Neural crest cell (in vitro differentiated cells): ENCODE measurements at places on chromosomes 5 and 9.

DNA sequence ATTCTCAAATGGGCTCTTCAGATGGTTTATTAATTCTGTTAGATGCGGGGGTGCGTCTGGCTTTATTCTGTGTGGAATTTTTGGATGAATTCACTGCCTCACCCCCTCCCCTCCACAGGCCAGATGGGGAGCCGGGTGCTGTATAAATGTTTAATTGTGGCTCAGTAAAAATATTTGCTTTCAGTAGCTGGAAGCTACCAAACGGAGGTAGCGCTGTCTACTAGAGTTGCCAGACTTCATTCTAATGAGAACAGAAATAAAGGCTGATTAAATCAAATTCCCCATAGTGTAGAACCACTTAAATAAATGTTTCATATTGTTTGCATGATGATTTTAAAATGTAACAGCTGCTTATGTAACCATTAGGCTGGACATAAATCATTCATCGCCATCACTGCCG, 34.5 kb upstream of the KCNMB1 start:
- DNase-seq: no peak

GRCh38 chr5:98963019-98963418, 34.2 kb upstream of the CHD1 start:
- DNase-seq: no peak

- DNase-seq: no peak
Observed at GRCh38 chr5:7391215-7391614, 4.7 kb upstream of the ADCY2 start.

- no peak for DNase-seq
Observed at GRCh38 chr9:38281917-38282316, 110.6 kb upstream of the ALDH1B1 start.

- no peak for DNase-seq
Observed at GRCh38 chr5:43019291-43019613, 20.9 kb downstream of the ANXA2R start.

DNA sequence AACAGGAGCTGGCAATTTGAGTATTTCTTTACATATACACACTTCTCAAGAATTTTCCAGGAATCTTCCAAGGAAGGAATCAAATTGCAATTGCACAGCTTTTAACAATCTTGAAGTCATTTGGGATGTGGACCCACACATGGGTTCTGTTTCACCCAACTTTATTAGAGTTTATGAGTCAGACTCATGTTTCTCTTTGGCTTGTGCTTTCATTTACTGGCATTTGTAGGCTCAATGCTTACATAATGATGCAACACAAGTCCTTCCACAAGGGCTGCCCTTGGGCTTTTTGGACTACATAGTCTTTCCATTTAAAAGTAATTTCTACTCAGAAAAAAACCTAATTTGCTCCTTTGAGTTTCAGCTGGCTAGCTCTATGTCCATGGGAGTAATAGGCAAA, 4.6 kb upstream of the CDC37L1 start:
- no peak for DNase-seq

GRCh38 chr9:131098391-131099101, 2.2 kb downstream of the AIF1L start:
- DNase-seq: no peak

DNA sequence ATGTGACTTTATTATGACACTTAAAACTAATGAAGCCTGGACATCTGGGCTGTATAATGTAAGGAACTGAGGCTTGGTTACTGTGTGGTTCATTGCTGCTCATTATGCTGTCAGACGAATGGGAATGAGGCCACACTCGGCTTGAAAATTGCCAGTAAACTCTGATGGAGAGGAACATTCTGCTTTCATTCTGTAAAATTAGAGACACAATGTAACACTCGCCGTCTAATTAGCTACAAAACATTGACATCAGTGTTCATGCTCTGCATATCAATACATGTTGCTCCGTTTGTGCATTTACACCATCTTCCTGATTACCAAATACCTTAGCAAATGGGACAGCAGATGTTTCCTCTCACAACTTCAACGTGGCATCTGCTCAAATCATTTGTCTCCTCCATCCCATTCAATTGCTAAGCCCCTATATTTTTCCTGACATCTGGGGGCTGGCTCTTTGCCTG, 133.0 kb downstream of the SLC28A3 start:
- DNase-seq: no peak

GRCh38 chr5:68911840-68912690, 181.7 kb upstream of the SLC30A5 start:
- no peak for DNase-seq

- no peak for DNase-seq
Observed at GRCh38 chr5:127813633-127814587, 110.7 kb downstream of the CCDC192 start.

GRCh38 chr5:89904442-89904841, 505.1 kb downstream of the CETN3 start:
- no peak for DNase-seq

- DNase-seq: no peak
Observed at GRCh38 chr5:10480237-10480985, 38.7 kb downstream of the ROPN1L start.

GRCh38 chr5:170357955-170358444, 31.2 kb downstream of the KCNMB1 start:
- no peak for DNase-seq

DNA sequence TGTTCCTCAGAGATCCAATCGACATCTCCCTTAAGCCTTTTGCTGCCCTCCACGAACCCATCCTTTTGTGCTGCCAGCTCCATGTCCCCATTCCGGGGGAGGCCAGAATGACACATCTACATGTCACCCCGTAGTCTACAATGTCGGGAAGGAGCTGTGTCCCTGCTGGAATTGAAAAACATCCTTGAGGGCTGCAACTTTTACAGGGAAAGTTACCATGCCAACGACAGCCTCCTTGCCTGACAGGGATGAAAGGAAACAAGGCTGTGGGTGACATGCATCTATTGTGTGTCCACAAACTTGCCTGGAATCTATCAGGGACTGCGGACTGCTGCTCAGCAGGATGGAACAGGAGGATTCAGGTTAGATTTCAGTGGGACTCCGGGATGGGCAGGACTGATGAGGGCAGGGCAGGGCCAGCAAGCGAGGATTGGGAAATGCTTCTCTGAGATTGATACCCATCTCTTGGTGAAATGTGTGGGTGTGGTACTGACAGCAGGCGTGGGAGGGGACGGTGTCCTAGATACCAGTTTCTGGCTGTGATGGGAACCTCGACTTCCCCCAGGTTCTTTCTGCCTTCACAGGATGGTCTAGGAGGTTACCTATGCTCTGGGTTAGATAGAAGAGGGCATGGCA, 25.5 kb downstream of the EGR1 start:
- DNase-seq: no peak

GRCh38 chr9:32426278-32426939, 42.0 kb downstream of the ACO1 start:
- DNase-seq: no peak

DNA sequence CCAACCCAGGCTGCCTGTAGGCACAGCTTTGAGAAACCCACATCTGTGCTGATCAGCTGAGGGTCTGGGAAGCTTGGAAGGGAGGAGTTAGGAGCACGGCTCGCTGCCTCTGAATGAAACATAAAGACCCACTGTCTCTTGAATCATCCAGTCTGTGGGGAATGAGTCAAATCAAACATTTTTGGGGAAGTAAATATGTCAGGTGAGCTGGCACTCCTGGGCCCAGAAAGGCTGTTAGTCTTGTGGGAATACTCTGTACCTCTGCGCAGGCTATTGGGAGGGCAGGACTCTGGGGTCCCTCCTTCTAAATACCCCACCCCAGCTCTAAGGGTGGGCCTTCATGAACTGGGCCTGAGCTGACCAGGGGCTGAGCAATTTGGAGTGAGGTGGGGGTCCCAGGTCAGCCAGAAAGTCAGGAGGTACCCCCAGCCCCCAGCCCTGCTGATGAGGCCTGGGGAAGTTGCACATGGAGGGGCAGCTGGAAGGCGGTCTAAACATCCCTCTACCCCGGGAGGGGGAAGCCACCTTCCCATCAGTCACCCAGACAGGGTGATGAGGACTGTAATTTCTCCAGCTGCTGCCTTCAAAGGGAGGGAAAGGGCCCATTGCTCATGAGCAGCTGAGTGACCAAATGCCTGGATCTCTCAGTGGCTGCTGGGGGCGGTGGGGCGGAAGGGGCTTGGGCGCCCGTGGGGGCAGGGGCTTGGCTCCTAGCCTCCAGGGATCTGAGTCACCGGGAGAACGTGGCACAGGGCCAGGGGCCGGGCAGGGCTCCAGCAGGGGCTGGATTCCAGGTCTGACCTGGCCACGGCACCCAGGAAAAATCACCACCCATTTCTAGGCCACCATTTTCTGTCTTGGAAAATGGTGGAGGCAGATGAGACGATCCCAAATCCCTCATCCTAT, 10.8 kb downstream of the FIBCD1 start:
- DNase-seq: no peak

DNA sequence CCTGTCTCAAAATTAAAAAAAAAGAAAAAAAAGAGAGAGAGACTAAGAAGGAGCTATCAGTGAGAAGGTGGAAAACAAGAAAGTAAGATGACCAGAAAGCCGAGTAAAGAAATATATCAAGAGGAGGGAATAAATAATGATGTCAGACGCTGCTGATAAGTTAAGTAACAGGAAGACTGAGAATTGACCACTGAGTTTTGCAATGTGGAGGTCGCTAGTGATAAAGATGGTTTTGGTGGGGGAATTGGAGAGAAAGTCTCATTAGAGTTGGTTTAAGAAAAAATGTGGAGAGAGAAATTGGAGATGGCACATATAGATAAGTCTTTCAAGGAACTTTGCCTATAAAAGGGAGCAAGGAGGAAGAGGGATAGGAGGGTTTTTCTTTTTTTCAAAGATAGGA, 91.9 kb downstream of the RAD23B start:
- no peak for DNase-seq

GRCh38 chr5:139698490-139699146, 50.5 kb downstream of the CXXC5 start:
- peak; percentile 57 for DNase-seq

GRCh38 chr5:83837265-83837907, 116.7 kb upstream of the HAPLN1 start:
- DNase-seq: no peak

DNA sequence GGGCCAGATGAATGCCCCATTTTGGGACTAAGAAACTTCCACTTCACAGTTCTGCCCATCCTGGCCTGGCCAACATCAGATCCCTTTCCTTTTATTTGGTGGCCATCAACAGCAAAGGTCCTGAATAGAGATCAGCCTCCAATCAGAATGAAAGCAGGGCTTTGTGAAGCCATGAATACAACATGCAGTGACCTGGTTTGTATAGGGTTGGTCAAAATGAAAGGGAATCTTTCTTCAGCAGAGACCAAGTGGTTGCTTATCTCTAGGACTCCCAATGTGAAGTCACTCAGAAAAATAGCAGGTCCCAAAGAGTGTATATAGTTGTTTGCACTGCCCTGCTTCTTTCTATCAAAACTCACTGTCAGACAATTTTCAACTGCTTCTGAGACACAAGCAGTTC, 113.9 kb upstream of the SLC12A2 start:
- no peak for DNase-seq

GRCh38 chr9:6943293-6943692, 185.5 kb downstream of the KDM4C start:
- no peak for DNase-seq

- DNase-seq: no peak
Observed at GRCh38 chr5:6029811-6030271, 348.5 kb downstream of the MED10 start.

DNA sequence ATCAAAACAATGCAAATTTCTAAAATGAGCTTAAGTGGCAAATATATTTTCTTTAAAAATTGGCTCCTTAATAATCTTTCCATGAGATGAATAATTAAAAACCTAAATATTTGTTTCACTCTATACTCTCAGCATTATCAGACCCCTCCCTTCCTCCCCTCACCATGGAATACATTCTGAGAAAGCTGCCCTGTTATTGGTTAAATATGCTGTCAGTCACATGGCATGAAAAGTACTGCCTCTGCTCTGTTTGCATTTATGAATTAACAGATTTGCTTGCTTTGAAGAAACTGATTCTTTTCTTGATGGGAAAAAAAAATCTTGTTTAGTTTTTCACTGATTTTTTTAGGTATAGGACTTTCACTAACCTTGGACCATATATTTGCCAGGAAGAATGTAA, 17.0 kb upstream of the RPS23 start:
- DNase-seq: no peak

GRCh38 chr9:106878934-106879333, 16.0 kb downstream of the ZNF462 start:
- no peak for DNase-seq

- no peak for DNase-seq
Observed at GRCh38 chr5:30051976-30052375, 1141.5 kb upstream of the CDH6 start.

- no peak for DNase-seq
Observed at GRCh38 chr5:143648696-143649095, 163.3 kb upstream of the HMHB1 start.

- DNase-seq: no peak
Observed at GRCh38 chr5:62038024-62038423, 268.0 kb upstream of the KIF2A start.

DNA sequence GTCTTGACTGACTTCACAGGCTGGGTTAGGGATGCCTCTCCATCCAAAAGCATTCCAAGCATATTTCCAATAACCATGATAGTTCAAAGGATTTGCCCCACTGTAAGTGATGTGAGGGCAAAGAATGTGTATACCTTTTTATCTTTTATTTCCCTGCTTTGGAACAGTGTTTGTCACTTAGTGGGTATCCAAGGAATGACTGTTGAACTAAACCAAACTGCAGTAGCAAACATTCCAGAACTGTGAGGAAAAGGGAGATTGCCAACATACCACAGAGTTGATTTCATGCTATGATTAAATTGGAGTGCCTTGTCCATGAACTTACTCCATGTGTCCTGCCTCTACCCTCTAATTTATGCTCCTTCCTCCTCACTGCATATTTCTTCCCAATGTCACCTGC, 400.0 kb downstream of the KIAA0825 start:
- no peak for DNase-seq

DNA sequence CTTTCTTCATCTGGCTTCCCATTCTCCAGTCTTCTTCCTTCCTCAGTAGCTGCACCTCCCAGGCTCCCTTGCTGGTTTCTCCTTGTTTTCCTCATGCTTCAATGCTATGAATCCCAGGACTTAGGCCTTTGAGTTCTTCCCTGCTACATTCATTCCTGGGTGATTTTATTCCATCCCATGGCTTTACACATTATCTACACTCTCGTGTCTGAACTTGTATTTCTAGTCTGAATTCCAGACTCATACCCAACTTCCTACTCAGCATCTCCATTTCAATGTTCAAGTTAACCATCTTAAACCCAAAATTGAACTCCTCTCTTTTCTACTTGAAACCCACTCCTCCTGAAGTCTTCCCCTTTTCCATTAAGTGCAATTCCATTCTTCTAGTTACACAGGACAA, 20.0 kb downstream of the SLC24A2 start:
- no peak for DNase-seq

- DNase-seq: no peak
Observed at GRCh38 chr5:103561685-103562452, 720 bp downstream of the NUDT12 start.

GRCh38 chr5:11048760-11049159, 287.7 kb upstream of the DAP start:
- no peak for DNase-seq

DNA sequence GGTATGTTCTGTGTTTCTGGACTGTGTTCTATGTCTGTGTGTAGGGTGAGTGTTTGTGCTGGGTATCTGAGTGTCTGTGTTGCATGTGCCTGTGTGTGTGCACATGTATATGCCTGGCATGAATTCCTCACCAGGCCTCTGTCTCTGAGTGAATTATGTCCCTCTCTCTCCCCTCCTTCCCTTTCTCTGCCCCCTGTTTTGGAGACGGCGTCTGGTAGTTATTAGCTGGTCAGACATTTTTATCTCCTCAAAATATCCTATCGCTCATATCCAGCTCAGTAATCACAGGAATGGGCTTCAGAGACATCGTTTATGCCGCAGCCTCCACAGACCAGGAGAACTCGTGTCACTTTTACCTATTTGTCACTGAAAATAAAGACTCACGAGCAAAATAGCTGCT, 483.2 kb upstream of the BRINP1 start:
- DNase-seq: no peak
